ENCODE measurements at places on chromosomes 2 and 18. TPM values are rescaled to one million over a fixed set of nuclear protein-coding genes. Genes with fewer than 3 reads are reported as not detected.

DNA sequence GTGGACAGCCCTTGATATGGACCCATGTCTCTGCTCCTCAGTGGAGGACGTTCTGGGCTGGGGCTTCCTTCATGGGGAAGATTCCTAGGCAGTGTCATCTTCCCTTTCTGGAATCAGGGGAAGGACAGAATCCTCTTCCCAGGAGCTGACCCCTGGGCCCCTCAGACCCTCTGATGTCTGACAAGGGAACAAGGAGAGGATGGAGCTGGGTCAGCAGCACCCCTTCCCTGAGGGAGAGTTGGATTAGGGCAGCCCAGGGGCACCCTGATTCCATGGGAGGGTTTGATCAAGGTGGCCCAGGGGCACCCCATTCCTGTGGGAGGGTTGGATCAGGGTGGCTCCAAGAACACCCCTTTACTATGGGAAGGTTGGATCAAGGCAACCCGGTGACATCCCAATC is 86.5 kb downstream of the ACKR3 start:
- peaks cover 32% of the 10 kb centered on the region for H3K27me3 ChIP-seq
- no peaks in the 10 kb centered on the region for H3K4me1 ChIP-seq
- H3K4me3 ChIP-seq, result no peak overlapping the region
- no peak for DNase-seq
- H3K27ac ChIP-seq, result no peak overlapping the region
- no peaks in the 10 kb centered on the region for H3K36me3 ChIP-seq

- H3K4me3 ChIP-seq, result no peak overlapping the region
- H3K27ac ChIP-seq, result no peak overlapping the region
- H3K36me3 ChIP-seq, result no peaks in the 10 kb centered on the region
- no peak for DNase-seq
Measured at GRCh38 chr2:19632403-19632991, 269.3 kb downstream of the TTC32 start.

- H3K27ac ChIP-seq, result no peak overlapping the region
- H3K36me3 ChIP-seq, result no peaks in the 10 kb centered on the region
- no peaks in the 10 kb centered on the region for H3K4me1 ChIP-seq
- H3K27me3 ChIP-seq, result peaks cover 2% of the 10 kb centered on the region
- H3K4me3 ChIP-seq, result no peak overlapping the region
Measured at GRCh38 chr2:31296641-31297287, 62.8 kb downstream of the EHD3 start.

DNA sequence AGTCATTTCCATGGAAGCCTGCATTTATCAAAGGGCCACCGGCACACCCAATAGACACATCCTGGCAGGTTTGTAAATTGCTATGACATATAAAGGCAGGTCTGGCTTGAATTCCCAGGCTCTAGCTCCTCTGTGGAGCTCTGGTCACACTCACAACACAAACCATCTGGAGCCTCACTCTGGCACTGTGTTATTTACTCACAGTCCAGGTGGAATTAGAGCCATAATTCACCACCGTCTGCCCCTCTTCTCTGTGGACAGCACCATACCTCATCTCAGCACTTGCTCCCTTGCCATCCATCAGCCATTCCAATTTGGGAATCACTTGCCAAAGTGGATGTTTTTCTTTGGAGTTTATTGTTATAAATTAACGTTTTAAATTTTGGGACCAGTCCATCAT is 84.3 kb upstream of the OSR1 start:
- no peak overlapping the region for H3K27ac ChIP-seq
- H3K27me3 ChIP-seq, result peaks cover 1% of the 10 kb centered on the region
- no peak for DNase-seq
- no peak overlapping the region for H3K4me3 ChIP-seq

DNA sequence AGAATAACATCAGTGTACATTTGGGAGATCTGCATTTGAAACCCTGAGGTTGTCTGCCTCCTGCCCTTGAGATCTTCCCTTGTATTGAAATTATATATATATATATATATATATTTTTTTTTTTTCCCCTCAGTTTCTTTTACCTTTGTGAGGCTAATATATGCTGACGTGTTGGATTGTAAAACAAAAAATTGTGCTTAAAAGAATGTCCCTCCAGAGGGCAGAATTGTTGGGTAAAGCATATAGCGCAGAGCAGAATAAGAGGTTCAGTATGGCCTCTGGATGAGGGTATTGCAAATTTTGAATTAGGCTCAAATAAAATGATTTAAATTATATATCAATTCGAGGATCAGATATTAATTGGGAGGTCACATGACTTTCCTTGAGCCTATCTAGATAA is 12.4 kb downstream of the NABP1 start:
- H3K36me3 ChIP-seq, result peaks cover 35% of the 10 kb centered on the region
- no peaks in the 10 kb centered on the region for H3K27me3 ChIP-seq
- H3K4me3 ChIP-seq, result no peak overlapping the region

DNA sequence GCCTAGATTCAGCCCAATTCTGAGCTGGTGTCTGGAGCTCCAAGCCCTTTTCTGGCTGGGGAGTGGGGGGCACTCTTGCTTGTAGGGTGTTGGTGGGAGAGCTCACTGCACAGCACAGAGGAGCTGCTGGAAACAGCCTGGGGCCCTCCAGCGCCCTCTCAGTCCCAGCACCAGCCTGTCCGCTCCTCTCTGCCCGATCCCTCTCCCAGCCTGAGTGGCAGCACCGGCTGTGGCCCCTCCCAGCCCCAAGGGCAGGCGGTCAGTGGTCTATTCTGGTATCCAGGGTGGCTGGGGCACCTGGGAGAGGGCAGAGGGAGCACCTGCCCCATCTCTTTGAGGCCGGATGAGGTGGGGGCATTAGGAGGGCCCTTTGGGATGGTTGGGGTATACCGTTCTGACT is 13.2 kb upstream of the DES start:
- no peak overlapping the region for H3K27ac ChIP-seq
- no peak for DNase-seq
- no peak overlapping the region for H3K4me3 ChIP-seq
- no peaks in the 10 kb centered on the region for H3K36me3 ChIP-seq
- H3K4me1 ChIP-seq, result no peaks in the 10 kb centered on the region
- H3K27me3 ChIP-seq, result peaks cover 4% of the 10 kb centered on the region

- no peak for DNase-seq
- no peak overlapping the region for H3K4me3 ChIP-seq
- H3K4me1 ChIP-seq, result peaks cover 29% of the 10 kb centered on the region
- H3K27me3 ChIP-seq, result peaks cover 1% of the 10 kb centered on the region
- no peak overlapping the region for H3K27ac ChIP-seq
Measured at GRCh38 chr2:203671876-203672275, 34.6 kb upstream of the CD28 start.

DNA sequence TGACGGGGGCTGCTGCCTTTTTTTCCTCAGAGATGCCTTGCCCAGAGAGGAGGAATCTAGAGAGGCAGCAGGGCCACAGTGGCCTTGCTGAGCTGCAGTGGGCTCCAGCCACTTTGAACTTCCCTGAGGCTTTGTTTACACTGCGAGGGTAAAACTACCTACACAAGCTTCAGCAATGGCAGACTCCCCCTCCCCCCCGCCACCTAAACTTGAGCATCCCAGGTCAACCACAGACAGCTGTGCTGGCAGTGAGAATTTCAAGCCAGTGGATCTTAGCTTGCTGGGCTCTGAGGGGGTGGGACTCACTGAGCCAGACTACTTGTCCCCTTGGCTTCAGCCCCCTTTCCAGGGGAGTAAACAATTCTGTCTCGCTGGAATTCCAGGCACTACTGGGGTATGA is 11.8 kb downstream of the SYT4 start:
- no peaks in the 10 kb centered on the region for H3K36me3 ChIP-seq
- no peaks in the 10 kb centered on the region for H3K4me1 ChIP-seq
- H3K4me3 ChIP-seq, result no peak overlapping the region
- H3K27ac ChIP-seq, result no peak overlapping the region
- DNase-seq, result no peak

DNA sequence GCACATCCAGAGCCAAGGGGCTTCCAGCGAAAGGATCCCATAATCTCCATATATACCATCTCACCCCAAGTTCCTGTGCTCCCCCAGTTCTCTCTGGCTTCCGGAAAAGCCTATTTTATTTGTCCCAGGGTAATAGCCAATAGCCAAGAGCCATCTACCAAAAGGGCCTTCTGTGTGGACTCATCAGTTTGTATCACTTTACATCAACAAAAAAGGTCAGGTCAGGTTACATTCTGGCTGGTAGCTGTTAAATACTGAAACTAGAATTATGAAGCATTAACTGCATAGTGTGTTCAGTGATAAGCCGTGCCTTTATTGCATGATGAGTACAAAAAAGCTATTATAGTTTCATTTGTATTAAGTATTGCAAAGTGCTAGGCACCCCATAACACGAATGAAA is 223.7 kb downstream of the IRS1 start:
- no peaks in the 10 kb centered on the region for H3K4me1 ChIP-seq
- H3K27me3 ChIP-seq, result no peaks in the 10 kb centered on the region
- no peaks in the 10 kb centered on the region for H3K36me3 ChIP-seq
- no peak overlapping the region for H3K4me3 ChIP-seq

DNA sequence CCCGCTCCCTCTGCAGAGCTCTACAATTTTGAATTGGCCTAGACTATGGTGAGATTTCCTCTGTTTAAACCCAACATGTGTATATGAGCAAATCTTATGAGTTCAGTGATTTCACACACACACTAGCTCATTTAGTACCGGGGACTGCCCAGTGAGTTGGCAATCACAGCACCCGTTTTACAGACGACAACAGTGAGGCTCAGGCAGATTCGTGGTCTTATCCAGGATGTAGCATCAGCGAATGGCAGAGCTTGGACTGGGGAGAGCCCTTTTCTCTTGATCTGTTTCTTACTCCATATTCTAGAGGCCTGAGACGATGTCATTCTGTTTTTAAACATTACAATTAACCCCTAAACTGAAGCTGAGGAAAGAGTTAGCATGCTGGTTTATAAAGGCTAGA is 419.9 kb downstream of the NBAS start:
- no peak for DNase-seq
- H3K4me1 ChIP-seq, result peaks cover 25% of the 10 kb centered on the region
- peaks cover 15% of the 10 kb centered on the region for H3K36me3 ChIP-seq

DNA sequence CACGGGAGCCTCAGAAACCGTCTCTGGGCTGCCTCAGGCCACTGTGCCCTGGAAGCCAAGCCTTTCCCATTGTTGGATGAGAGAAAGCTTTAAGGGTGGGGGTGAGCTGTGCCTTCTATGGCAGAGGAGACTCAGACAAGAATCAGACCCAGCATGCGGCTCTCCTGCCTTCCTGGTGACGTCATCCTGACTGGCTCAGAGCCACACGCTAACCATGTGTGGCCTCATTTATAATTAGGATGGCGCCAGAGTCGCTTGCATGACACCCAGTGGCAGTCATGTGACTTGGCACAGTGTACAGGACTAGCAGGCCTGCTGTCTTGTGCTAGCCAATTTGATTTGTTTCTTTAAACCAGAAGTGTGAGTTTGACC is 99.1 kb downstream of the SH3BP4 start:
- no peak overlapping the region for H3K4me3 ChIP-seq
- H3K36me3 ChIP-seq, result no peaks in the 10 kb centered on the region
- no peak for DNase-seq

GRCh38 chr2:126774290-126774689 is 118.3 kb downstream of the GYPC start:
- no peak overlapping the region for H3K4me3 ChIP-seq
- peaks cover 14% of the 10 kb centered on the region for H3K27me3 ChIP-seq
- H3K4me1 ChIP-seq, result peaks cover 29% of the 10 kb centered on the region
- no peak for DNase-seq
- H3K36me3 ChIP-seq, result no peaks in the 10 kb centered on the region

GRCh38 chr2:217994776-217995274 is 8.0 kb downstream of the TNS1 start:
- H3K36me3 ChIP-seq, result no peaks in the 10 kb centered on the region
- no peak for DNase-seq
- no peak overlapping the region for H3K27ac ChIP-seq

- H3K4me3 ChIP-seq, result no peak overlapping the region
- no peaks in the 10 kb centered on the region for H3K4me1 ChIP-seq
- H3K27ac ChIP-seq, result no peak overlapping the region
- no peaks in the 10 kb centered on the region for H3K36me3 ChIP-seq
Measured at GRCh38 chr2:221614274-221614673, 42.2 kb upstream of the EPHA4 start.

- H3K4me1 ChIP-seq, result no peaks in the 10 kb centered on the region
- DNase-seq, result no peak
- no peak overlapping the region for H3K4me3 ChIP-seq
- peaks cover 15% of the 10 kb centered on the region for H3K27me3 ChIP-seq
Measured at GRCh38 chr2:206189691-206190090, 30.0 kb downstream of the EEF1B2 start.

DNA sequence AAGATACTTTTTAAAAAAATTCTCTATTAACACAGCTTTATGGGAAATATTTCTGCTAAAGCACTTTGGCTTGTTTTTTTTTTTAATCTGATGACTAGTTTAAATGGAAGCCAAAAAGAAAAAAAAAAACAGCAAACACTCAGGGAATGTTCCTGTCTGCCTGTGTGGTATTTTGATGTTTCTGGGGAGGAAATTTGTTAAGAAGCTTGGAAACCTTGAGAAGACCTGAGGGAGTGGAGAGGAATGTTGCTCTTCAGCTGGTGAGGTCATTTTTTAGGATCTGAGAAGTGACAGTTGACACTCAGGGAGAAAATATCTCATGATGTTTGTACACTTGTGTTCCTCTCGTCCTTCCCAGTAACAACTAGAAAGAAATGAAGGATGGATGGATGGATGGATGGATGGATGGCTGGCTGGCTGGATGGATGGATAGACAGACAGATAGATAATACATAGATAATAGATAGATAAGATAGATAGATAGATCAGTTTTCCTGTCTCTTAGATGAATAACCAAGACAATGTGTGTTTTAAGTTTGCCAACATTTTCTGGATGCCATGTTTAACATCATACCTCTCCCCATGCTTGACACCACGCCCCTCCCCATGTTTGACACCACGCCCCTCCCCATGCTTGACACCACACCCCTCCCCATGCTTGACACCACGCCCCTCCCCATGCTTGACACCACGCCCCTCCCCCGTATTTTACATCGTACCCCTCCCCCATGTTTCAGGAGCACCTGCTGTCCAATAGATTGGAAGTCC is 84.8 kb downstream of the CTIF start:
- DNase-seq, result no peak
- no peak overlapping the region for H3K4me3 ChIP-seq
- no peaks in the 10 kb centered on the region for H3K4me1 ChIP-seq
- H3K27me3 ChIP-seq, result no peaks in the 10 kb centered on the region

GRCh38 chr2:160294339-160294803 is 94.3 kb upstream of the ITGB6 start:
- DNase-seq, result no peak
- peaks cover 53% of the 10 kb centered on the region for H3K4me1 ChIP-seq
- no peaks in the 10 kb centered on the region for H3K27me3 ChIP-seq
- no peak overlapping the region for H3K4me3 ChIP-seq
- no peak overlapping the region for H3K27ac ChIP-seq

DNA sequence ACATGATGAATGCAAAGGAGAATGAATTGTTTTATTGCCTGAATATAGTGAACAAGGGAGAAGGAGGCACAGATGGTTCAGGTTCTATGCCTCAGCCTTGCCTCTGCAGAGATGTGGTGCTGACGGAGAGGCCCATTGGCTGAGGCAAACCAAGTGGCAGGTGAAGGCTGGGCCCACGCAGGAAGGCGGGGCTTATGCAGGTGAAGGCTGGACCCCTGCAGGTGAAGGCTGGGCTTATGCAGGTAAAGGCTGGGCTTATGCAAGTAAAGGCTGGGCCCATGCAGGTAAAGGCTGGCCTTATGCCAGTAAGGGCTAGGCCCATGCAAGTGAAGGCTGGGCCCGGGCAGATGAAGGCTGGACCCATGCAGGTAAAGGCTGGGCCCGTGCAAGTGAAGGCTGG is 414.7 kb downstream of the LRATD1 start:
- H3K4me3 ChIP-seq, result no peak overlapping the region
- no peaks in the 10 kb centered on the region for H3K4me1 ChIP-seq
- no peaks in the 10 kb centered on the region for H3K27me3 ChIP-seq
- no peak overlapping the region for H3K27ac ChIP-seq

Gene AKAIN1
- total RNA-seq, result not detected

Gene IL36A
- total RNA-seq, result not detected

Gene ZNF396
- total RNA-seq, result 0.50 TPM

Gene UBXN2A
- 9.6 TPM for total RNA-seq

Gene SNORC
- 1.1 TPM for total RNA-seq

Gene HRH4
- 0.07 TPM for total RNA-seq

Gene PLEKHB2
- 55.7 TPM for total RNA-seq

Gene TMEM178A
- not detected for total RNA-seq

Gene WDCP
- 16.3 TPM for total RNA-seq

All from activated CD4-positive, alpha-beta T cell treated with anti-CD3 and anti-CD28 coated beads, Interleukin-2, amount 10 ng/mL, durations not matched to agents 7 days and 5 days (primary cell).